ENCODE measurements at places on chromosomes 1 and 21. TPM values are rescaled to one million over a fixed set of nuclear protein-coding genes. Genes with fewer than 3 reads are reported as not detected.
A peak's percentile ranks its signal among the peaks of the same experiment; 100 is the strongest.

COL8A2 gene
- 3.8 TPM for polyA plus RNA-seq

ACBD6 gene
- polyA plus RNA-seq: 28.1 TPM

SPATA21 gene
- 0.15 TPM for polyA plus RNA-seq

CELA2A gene
- 0.20 TPM for polyA plus RNA-seq

HES5 gene
- polyA plus RNA-seq: 0.16 TPM

CHIT1 gene
- 2.3 TPM for polyA plus RNA-seq

SLC26A9 gene
- polyA plus RNA-seq: 14.2 TPM

MYOC gene
- polyA plus RNA-seq: 0.11 TPM

DNA sequence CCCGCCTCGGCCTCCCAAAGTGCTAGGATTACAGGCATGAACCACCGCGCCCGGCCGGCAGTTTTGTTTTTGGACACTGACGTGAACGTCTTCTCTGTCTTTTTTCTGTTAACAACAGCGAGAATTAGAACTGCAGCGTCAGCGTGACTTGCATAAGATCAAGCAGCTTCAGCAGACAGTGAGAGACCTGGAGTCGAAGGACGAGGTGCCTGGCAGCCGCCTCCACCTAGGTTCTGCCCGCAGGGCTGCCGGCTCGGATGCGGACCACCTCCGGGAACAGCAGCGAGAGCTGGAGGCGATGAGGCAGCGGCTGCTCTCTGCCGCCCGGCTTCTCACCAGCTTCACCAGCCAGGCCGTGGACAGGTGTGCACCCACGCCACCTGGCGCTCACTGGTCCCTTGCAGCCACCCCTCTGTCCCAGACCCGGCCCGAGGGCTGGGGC lies 22.9 kb upstream of the DIP2A start:
- no peak for DNase-seq

- DNase-seq: peak; percentile 80
These were observed 20.3 kb downstream of the TGFB2 start for GRCh38 chr1:218365226-218365999.

DNA sequence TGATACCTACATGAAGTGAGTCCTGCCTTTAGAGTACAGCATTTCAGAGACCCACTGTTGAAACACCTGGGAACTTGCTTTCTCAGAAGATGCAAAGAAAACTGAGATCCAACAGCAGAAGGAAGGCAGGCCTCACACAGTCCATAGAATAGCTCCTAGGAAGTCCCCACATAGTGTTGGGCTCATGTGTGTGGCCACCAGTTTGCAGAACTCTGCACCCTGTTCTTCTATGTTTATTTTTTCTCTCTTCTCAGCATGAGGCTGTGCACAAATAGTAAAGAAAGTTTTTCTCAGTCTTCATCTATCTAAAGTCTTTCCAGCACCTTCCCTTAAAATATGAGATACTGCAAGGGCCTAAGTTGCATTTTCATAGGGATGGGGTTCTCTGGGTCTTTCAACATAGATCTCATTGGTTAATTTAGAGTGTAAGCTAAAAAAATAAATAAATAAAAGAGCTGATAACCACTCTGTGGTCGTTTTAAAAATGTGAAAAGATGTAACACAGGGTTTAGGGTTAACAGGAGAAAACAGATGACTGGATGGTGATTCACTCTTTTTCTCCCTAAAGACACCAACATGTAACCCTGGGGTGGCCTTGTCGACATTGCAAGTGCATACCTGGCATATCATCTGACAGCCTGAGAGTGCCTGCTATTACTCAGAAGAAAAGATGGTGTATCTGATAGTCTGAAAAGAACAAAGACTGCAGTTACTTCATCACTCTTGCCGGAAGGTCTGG lies 94.6 kb downstream of the ZC3H11B start:
- DNase-seq: no peak

DNA sequence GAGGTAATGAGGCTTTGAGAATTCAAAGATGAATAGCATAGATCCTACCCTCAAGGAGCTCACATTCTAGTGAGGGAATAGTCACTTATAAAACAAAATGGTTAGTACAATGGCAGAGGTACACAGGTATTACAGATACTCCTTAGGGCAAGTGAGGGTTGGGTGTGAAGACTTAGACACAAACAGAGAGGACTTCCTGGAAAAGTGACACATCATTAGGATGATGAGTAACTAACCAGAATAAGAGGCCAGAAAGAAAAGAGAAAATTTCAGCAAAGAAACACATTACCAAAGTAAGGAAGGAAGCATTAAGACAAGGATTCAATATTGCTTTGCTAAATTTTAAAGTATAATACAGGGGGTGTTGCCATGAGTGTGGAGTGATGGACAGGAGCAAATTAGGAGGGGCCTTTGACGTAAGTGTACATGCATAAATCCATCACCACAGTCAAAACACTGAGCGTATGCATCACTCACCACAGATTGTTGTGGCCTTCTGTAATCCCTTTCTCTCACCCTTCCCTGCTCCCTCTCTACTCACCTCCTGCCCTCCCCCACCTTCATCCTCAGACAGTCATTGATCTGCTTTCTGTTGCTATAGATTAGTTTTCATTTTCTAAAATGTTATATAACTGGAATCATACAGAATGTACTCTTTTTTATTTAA lies 7.9 kb downstream of the CD53 start:
- DNase-seq: no peak

DNA sequence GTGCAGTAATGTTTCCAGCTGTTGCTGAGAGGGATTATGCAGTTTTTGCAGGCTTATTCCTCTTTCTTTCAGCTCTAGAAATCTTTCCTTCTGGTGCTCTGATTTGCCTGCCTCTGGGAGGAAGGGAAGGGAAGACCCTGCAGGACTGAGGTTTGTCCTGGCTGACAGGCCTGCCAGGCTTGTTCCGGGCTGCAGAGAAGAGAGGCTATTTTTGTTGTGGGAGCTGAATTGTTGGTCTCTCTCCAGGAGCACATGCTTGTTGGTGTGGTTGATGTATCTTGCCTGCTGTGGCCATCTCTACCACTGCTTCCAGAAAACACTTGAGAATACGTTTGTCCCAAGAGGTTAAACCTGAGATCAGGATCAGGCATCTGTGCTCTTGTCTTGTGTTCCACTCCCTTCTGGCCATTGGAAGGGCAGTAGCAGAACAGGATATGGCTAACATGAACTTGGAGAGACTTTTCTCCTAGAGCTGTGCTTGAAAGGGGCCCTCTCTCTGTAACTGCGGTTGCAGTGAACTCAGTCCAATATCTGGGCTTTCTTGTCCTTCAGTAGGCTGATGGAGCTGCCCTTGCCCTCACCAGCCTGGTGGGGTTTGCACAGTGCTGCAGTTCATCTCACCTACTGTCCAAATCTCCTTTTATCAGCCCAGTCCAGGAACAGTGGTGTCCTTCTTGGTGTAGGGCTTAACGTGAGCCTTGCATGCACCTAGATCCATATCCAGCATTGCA lies 21.5 kb upstream of the SLC25A34 start:
- DNase-seq: peak; percentile 98

DNA sequence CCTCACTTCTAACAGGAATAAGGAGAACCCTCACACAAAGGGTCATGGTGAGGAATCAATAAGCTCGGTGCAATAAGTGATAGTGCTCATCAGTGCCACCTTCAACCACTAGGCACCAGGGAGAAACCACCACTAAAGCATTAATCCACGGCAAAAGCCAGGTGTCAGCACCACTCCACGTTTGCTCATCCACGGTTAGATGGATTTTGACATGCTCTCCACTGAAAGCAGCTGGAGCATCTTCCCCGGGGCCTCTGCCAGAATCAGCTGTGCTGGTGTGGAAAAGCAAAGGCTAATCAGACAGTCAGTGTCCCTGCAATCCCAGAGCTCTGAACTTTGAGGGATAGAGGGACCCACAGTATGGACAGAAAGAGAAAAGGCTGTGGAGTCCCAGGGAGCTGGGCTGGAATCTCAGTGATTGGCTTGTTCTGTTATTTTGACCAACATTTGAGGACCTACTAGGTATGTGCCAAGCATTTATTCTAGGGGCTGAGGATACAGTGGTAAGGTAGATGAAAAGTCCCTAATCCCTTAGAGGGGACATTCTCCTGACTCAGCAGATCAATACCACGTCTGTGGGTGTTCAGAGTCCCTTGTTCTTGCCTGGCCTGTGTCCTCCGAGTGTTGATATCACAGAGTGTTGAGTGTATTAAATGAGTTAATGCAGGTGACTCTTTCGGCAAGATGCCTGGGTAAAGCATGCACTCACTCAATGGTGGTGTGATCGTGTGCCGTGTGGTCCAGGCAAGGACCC lies 41.3 kb downstream of the FHAD1 start:
- peak; percentile 22 for DNase-seq

GRCh38 chr21:15986277-15986676 lies 256.5 kb downstream of the USP25 start:
- DNase-seq: peak; percentile 39

- no peak for DNase-seq
These were observed 650.4 kb downstream of the LTN1 start for GRCh38 chr21:28342212-28342810.

DNA sequence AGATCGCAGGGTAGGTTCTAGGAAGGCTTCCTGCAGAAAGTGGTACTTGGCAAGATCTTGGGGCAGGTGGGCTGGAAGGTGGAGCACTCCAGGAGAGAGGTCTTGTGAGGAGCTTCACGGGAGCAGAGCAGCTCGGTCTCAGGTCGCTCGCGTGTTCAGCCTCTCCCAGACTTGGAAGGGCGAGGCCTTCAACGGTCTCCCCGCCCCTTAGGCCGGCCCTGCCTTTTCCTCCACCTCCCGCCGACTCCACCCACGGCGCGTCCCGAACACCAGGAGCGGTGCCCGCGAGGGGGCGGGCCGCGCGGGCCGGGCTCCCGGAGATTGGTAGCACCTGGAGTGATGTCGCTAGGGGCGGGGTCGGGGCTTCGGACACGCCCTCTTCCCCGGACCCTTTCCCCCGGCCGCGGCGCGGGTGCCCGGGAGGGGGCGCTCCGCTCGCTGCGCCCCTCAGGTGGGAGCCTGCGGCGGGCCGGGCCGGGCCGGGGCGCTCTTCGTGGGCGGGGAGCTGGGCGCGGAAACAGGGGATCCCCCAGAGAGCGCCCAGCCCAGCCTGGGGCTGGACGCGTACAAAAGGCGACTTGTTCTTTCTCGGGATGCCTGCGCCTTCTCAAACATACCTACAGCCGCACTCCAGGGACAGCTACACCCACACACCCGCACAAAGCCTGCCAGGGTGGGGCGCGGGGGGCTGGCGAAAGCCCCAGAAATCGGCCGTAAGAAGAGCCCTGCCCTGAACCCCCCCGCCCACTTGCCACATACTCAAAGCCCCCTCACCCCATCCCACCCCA lies 35.5 kb downstream of the AHDC1 start:
- DNase-seq: peak; percentile 96

- DNase-seq: no peak
These were observed 9.1 kb upstream of the GALNT2 start for GRCh38 chr1:230057681-230058565.

GRCh38 chr21:26965040-26965906 lies 1.6 kb downstream of the ADAMTS5 start:
- peak; percentile 61 for DNase-seq

DNA sequence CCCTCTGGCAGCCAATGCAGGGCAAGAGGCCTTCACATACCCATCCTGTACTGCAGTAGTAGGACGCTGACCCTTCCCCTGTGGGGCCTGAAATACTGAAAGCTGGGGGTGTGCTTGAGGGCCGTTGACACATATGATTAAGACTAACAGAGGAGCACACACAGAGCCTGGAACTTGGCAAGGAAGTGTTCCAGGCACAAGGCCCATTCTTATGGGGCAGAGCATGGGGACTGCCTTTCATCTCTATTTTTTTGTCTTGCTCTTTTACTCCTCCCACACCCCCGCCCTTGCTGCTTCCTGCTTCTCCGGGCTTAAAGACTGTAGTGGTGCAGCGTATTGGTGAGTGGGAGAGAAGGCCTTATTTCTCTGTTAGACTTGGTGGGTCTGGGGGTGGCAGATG lies 137.4 kb downstream of the BACH1 start:
- DNase-seq: peak; percentile 55

DNA sequence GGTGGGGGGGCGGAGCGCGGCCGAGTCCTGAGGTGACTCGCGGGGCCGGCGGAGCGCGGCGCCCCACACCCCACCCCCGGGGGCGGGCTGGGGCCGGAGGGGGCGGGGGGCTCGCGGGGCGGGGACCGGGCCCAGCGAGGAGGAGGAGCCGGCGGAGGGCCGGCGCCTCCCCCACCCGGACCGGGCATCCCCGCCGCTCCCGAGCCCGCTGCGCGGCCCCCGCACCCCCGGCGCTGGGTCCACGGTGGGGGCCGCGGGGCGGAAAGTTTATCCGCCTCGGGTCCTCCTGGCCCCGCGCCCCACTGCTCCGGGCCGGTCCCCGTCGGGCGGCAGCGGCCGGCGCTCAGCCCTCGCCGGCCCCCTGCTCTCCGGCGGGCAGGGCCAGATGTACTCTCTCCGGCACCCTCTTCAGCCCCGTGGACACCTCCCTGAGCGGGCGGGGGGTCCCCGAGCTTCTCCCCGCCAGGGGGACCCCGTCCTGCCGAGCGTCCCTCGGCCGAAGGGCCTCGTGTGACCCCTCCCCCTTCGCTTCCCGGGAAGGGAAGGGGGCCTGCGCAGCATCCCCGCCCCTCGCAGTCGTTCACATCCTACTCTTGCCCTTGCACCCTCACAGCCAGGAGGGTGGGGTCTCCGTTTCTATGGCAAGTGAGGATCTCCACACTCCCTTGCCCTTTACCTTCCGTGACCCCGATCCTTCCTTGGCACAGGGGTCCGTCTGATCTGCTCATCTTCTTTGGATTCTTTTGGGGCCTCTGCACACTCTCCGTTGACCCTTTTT lies 663 bp downstream of the CAMTA1 start:
- DNase-seq: peak; percentile 44

- no peak for DNase-seq
These were observed at the start of gene CLCA2 for GRCh38 chr1:86423873-86424272. Gene CLCA2, plus strand, starts transcription at chr1:86424171. Its CDS starts 77 bp downstream, at chr1:86424248.

DNA sequence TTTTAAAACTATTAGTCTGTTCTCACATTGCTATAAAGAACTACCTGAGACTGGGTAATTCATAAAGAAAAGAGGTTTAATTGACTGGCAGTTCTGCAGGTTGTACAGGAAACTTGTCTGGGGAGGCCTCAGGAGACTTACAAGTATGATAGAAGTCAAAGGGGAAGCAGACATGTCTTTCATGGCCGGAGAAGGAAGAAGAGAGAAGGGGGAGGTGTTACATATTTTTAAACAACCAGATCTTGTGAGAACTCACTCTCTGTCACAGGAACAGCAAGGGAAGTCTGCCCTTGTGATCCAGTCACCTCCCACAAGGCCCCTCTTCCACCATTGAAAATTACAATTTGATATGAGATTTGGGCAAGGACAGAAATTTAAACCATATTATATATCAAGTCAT lies 55.9 kb downstream of the CLIC4 start:
- no peak for DNase-seq

GRCh38 chr1:37486680-37487618 lies 12.6 kb downstream of the ZC3H12A start:
- peak; percentile 75 for DNase-seq

- no peak for DNase-seq
These were observed 129.3 kb upstream of the KIF26B start for GRCh38 chr1:245025525-245025924.

- DNase-seq: peak; percentile 50
These were observed 179.2 kb upstream of the TMEM51 start for GRCh38 chr1:14974361-14974760.
